ENCODE measurements at places on chromosomes 16 and 17. TPM values are rescaled to one million over a fixed set of nuclear protein-coding genes. Genes with fewer than 3 reads are reported as not detected.

- DNase-seq, result no peak
Observed at GRCh38 chr16:86448306-86448890, 61.9 kb upstream of the FOXF1 start.

GRCh38 chr16:89785523-89786155 lies 30.8 kb downstream of the FANCA start:
- no peak for DNase-seq

DNA sequence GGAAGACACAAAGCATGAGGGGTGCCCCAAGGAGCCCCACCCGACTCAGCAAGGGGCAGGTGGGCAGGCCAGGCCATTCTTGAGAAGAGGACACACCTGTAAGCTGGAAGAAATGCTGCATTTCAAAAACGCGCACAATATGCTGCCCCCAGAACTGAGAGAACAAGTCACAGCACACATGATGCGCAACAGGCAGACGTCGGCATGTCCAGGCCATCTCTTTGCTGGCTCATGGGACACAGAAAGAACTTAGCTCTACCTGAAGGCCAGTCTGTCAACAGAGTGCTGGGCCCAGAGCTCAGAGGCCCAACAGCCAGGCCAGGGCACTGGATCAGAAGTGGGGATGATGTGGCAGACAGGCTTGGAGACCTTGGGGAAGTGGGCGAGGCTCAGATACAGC lies 18.0 kb downstream of the KIFC3 start:
- no peak for DNase-seq

GRCh38 chr17:38777641-38778250 lies 21.6 kb downstream of the PIP4K2B start:
- DNase-seq, result no peak

DNA sequence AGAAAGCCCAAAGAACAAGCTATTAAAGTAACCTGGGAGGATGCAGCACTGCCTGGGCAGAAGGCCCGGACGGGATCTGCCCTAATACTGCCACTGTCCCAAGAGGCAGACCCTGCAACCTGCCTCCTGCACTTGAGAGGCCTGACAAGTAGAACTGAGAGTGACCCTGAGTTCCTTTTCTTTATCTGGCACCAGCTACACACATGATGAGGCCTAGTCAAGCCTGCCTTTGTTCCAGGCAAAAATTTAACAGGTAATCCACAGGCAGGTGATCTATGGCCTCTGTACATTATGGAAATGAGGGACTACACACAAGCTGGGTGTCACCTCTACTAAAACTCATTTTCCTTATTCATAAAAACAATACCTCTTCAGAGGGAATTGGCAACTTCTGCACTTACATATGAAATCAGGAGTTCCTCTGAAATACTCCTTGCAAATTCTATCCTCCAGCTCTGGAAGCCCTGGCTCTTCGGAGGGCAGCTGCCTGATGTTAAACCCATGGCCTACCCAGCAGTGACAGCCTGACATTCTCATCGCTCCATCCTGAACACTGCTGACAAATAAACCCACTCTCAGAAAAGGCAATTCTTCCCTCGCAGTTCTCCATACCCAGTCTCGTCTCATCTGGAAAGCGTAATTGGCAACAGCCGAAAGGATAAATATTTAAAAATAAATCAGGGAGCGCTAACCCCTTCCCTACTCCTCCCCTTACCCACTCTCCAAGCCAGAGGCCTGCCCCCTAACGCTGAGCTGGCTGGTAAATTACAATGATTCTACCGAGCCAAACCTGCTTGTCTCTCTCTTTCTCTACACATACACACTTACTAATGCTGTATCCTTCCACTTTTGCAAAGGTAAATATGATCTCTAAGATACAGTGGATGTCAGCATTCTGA lies 2.5 kb upstream of the ZFHX3 start:
- DNase-seq, result no peak

DNA sequence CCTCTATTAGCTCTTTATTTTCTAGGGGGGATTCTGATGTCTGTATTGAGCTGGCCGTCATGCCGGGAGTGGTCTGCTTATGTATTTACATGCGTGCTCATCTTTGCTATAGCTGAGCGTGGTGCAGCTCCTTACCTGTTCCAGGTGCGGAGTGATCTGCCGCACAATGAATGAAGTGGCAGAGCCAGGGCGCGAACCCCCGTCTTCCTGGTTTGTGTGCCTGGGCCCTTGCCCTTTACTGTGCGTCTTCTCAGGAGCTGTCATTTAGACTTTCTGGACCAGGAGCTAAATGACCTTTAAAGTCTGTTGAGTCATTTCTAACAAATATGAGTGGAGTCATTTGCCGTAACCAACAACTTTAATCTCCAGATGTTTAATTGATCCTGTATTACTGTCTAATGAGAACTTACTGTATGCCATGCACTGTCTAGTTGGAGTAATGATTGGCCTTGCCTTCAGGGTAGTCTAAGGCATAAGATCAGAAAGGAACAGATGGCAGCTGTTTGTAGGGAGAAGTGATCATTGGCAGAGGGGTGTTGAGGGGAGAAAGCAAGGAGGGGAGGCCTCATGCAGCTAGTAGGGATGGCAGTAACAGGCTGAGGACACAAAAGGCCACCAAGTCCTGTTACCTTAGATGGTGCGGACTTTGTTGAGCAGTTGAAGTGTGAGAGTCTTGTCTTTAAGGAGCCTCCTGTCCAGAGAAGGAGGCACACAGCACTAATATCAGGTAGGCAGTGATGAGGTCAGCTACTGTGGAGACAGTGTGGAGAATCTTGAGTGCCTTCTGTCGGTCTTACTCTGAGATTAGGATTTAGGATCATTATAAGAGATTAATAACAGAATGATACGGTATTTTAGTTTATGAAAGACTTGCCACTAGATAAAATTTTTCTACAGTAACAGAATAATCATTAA lies 53.9 kb downstream of the USP10 start:
- no peak for DNase-seq

DNA sequence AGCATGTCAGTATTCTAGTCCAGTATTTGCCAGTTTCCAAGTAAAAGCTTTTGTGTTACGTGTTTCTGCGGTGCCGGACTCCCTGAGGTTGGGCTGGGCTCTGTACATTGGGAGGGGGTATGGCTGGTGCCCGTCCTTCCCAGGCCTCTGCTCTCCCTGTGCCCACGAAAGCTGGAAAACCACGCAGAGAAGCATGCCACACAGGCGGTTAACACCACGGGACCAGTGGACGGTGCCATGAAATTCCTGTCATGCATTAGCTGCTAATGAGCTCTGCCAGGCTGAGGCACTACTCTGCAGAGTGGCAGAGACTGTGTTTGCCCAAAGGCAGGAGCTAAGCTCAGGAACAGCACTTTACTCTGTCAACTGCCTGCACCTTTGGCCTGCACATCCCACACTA lies 8.1 kb downstream of the SMIM5 start:
- DNase-seq, result peak; percentile 58

DNA sequence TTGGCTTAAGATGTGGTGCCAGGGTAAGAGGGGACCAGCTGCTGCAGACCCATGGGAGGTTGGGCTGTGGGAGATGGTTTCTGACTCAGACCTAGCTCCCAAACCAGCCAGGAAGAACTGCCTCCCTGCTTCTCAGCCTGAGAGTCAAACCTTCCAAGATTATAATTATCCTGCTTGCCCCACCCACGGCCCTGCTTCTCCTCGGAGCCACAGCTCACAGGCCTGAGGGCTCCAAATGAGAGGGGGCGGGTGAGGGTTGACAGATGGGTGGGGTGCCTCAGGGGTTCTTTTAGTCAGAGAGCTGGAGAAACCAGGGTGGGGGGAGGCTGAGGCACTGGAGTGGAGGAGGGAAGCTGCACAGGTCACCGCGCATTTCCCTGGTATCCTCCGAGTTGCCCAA lies 28.7 kb upstream of the GRIN2A start:
- DNase-seq, result no peak

GRCh38 chr16:46768809-46769208 lies 20.7 kb upstream of the MYLK3 start:
- DNase-seq, result no peak

GRCh38 chr16:89351645-89352044 lies 134.1 kb downstream of the ZNF778 start:
- no peak for DNase-seq

GRCh38 chr16:49488740-49489525 lies 115.3 kb downstream of the C16orf78 start:
- DNase-seq, result no peak

- no peak for DNase-seq
Observed at GRCh38 chr17:79872762-79873161, 33.5 kb upstream of the CBX4 start.

- DNase-seq, result peak; percentile 49
Observed at GRCh38 chr17:80261159-80261894, 675 bp downstream of the RNF213 start.

- DNase-seq, result peak; percentile 68
Observed at GRCh38 chr16:69927056-69927757, 23.9 kb upstream of the CLEC18A start.

DNA sequence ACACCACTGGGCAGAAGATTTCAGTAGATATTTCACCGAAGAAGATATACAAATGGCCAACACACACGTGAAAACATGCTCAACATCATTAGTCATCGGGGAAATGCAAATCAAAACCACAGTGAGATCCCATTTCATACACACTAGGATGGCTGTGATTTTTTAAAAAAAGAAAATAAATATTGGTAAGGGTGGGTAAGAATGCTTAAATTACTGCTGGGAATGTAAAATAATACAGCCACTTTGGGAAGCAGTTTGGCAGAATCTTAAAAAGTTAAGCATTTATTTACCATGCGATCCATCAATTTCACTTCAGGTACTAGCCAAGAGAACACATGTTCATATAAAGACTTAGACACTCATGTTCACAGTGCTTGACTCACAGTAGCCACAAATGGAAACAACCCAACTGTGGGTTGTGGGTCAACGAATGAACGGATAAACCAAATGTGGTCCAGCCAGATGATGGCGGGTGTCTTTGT lies 6.5 kb upstream of the C16orf74 start:
- DNase-seq, result no peak

- DNase-seq, result no peak
Observed at GRCh38 chr16:10655415-10655977, 39.2 kb downstream of the TEKT5 start.

GRCh38 chr17:4492721-4493561 lies 5.7 kb upstream of the SPNS2 start:
- no peak for DNase-seq

DNA sequence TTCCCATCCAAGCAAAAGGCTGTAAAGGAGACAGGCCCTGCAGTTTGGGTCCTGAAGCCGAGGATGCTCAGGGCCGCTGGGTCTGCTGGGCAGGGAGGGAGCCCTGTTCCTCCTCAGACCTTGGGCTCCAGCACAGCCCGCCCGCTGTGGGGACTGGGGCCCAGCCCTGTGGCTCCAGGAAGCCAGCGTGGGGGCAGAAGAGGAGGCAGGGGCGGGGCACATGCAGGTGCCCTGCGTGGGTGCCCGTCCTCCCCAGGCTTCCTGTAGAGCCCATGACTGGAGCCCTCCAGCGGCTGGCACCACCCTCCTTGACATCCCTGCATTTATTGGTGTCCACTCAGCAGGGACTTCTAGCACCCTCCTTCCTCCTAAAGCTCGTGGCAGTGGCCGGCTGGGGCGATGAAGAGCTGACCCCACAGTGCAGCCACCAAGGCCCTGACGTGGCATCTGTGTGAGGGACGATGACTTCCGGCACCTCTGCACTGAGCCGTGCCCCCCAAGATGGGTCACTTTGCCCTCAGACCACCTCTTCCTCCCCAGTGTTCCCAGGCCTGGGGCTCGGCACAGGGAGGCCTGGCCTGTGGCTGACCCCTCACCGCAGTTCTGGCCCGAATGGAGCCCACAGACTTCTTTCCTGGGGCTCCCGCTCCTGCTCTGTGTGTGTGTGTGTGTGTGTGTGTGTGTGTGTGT lies 9.9 kb downstream of the PRSS27 start:
- DNase-seq, result no peak

GRCh38 chr16:23276821-23277220 lies 25.3 kb upstream of the SCNN1B start:
- DNase-seq, result no peak

DNA sequence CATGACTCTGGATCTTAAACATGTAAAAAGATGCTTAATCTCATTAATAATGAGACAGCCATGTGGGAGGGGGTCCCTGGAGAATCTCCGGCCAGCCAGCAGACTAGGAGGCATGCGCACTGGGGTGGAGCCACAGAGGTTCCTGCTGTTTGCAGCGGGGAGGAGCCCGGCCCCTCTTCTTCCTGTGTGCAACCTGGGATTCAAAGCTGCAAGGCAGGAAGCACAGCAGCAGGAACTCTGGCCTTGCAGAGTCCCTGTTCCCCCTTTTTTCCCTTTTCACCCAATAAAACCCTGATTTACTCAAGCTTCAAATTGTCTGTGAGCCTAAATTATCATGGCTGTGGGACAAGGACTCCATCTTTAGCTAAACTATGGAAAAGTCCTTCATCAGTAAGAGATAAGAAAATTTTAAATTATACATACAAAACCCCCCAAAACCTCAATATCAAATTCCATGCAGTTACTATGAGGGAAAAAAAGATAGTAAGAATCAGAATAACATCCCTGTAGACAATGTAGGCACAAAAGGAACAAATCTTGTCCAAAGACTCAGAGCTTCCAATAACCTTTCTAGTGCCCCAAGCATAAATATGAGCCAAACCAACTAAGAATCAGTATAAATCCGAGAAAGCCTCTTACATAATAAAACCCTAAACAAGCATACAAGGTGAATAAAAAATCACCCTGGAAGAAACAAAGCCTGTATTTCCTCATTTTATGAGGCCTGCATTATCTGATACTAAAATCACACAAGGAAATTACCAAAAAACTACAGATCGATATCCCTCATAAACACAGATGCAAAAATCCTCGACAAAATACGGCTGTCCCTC lies 12.1 kb downstream of the CFDP1 start:
- DNase-seq, result peak; percentile 85

DNA sequence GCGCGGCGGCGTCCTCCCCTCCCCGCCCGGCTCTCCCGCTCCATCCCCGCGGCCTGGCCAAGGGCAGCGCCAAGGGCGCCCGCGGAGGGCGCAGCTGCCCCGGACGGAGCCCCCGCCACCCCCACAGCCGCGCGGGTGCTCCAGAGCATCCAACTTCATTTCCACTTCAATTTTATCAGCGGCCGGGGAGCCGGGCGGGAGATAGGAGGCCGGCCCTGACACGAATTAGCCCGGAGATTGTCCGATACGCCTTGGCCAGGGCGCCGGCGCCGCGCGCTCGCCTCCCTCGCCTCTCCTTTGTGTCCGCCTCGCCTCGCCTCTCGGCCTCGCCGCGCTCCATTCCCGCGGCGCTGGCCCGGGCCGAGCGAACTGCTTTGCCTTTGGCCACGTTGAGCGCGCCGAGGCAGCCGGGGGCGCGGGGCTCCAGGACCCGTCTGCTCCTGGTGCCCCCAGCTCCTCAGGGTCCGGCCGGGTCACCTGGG lies 129.1 kb upstream of the LHX1 start:
- no peak for DNase-seq

GRCh38 chr17:82377924-82378740 lies 6.6 kb downstream of the UTS2R start:
- no peak for DNase-seq

The BCL6B gene
- 13.7 TPM for total RNA-seq

The RAB37 gene
- total RNA-seq, result 1.9 TPM

The SOST gene
- 0.14 TPM for total RNA-seq

The ZPBP2 gene
- not detected for total RNA-seq

The KRT9 gene
- not detected for total RNA-seq

The TVP23A gene
- 0.22 TPM for total RNA-seq

The OR1F1 gene
- total RNA-seq, result not detected

The NPIPA3 gene
- total RNA-seq, result 0.85 TPM

The SCRN2 gene
- 27.1 TPM for total RNA-seq

The SPOP gene
- 66.9 TPM for total RNA-seq

The NOTUM gene
- total RNA-seq, result not detected

The PYDC1 gene
- not detected for total RNA-seq

The MFSD6L gene
- not detected for total RNA-seq

The HAS3 gene
- 0.27 TPM for total RNA-seq

The RRAD gene
- total RNA-seq, result 135 TPM

The NOMO2 gene
- total RNA-seq, result 205 TPM

The RNF135 gene
- total RNA-seq, result 4.6 TPM

The EFNB3 gene
- total RNA-seq, result not detected
